ENCODE measurements at places on chromosomes 3 and 15.
A peak's percentile ranks its signal among the peaks of the same experiment; 100 is the strongest.

GRCh38 chr3:15116032-15116669, 17.2 kb upstream of the RBSN start:
- no peak for DNase-seq

- DNase-seq = no peak
Observed at GRCh38 chr3:183018421-183019192, 38.3 kb upstream of the DCUN1D1 start.

DNA sequence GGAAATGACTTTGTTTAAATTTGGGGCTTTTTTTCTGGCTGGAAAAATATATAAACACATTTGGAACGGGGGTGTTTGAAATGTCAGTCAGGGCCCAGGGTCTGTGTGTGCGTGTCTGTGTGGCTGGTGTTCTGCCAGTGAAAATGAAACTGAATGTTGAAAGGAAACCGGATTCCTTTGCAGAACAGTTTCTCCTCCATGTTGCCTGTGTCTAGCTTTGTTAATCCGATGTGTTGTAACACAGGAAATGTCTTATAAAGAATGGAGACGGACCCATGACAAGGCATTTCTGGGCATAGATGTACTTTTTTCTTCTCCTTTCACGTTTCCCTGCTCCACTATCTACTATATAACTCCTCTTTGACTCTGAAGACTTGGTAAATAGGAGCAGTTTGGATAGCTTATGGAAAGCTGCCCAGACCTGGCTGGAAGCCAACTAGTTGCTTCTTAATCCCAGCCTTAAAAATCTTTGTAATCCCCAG, 2.8 kb downstream of the SQOR start:
- peak; percentile 85 for DNase-seq

GRCh38 chr3:28934126-28934813, 346.6 kb upstream of the RBMS3 start:
- DNase-seq = no peak

DNA sequence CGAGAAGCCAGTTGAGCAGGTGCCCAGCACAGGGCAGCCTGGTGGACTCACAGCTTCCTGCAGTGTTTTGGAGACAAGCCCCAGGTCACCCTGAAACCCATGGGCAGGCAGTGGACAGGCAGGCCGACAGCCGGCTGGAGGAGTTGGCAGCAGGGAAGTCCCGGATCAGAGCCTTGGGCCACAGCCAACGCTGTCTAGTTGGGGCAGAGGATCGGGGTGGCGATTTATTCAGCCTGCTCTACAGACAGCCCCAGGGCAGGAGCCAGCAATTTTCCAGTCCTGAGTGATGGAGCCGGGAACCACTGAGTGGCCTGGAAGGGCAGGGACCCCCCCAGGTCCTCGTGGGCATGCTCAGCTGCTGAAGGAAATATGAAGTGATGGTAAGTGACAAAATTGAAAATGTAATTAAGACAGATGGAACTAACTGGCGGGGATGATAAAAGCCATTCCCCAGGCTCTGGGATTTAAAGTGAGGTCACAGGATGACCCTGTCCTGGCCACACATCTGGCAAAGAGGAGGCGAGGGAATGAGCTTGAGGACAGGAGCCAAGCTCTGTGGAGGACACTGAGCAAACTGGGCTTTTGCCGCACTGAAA, 34.4 kb upstream of the TBC1D21 start:
- peak; percentile 34 for DNase-seq

- no peak for DNase-seq
Observed at GRCh38 chr15:100596792-100597191, 5.2 kb downstream of the LINS1 start.

GRCh38 chr3:77605865-77606264, 566.0 kb downstream of the ROBO2 start:
- DNase-seq = no peak

DNA sequence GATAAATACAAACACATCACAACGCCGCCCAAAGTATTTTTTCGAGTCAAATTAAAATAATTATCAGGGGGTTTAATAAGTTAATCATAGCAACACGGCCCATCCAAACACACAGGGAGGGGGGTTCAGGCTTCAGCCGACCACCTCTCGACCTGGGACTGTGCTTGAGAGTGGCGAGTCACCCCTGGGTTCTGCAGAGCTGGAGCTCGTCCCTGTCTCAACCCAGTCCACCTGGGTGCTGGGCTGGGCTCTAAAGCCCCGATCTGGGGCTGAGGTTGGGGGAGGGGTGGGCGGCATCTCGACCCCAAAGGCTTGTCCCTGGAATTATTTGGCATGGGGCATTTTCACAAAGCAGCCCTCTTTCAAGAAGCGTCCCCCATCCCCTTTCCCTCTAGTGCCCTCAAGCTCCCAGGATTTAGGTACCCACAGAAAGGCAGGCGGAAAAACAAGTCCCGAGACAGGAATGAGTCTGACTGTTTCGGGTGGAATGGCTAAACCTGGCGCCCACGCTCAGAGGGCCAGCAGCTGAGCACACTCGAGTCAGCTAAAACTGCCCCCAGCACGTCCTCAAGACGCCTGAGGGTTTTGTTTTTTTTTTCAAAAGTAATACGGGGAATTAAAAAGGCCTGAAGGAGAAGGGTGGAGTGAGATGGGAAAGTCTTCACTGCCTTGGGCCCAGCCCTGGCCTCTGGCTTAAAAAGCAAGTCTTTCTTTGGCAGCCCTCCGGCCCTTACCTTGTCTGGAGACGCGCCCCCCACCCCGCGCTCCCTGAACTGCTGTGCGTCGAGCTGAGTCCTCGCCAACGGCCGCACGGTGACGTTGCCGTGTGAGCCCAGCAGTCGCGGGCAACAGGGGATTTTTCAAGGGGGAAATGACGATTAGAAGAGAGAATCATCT, 32.5 kb downstream of the NR2F2 start:
- DNase-seq = peak; percentile 58

DNA sequence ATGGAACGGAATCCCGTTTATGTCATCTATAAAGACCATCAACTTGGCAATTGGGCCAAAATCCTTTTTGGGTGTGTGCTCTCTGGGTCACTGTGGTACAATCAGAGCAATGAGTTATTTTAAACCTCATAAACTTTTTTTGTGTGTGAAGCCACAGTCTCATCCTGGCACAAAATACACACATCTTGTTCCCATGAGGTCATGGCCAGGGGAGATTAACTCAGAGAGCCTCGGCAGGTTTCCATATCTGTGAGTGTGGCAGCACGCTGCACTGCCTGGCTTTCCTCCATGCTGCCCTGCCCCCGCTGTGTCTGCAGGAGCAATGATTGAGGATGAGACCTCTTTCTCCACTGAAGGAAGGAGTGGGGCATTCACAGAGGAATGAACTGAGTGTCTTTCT, 54.0 kb upstream of the DLG1 start:
- peak; percentile 49 for DNase-seq

GRCh38 chr3:138398791-138399575, 35.4 kb upstream of the ESYT3 start:
- no peak for DNase-seq

DNA sequence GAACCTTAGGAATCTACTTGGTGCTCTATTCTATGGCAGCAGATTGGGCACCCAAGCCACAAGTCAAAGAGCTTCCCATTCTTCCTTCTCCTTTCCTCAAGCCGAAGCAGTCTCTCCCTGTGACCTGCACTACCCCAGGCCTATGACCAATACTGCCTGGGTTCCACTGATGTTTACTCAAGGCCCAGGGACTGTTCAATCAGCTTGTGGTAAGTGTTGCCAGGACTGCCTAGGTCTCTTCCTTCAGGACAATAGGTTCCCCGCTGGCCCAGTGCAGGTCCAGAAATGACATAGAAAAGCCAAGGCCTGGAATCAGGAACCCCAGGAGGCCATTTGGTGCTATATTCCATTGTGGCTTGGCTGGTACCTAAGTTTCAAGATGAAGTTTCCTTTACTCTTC, 397.9 kb downstream of the ZIC4 start:
- no peak for DNase-seq

GRCh38 chr3:41224120-41224806, 25.0 kb downstream of the CTNNB1 start:
- DNase-seq = peak; percentile 90

DNA sequence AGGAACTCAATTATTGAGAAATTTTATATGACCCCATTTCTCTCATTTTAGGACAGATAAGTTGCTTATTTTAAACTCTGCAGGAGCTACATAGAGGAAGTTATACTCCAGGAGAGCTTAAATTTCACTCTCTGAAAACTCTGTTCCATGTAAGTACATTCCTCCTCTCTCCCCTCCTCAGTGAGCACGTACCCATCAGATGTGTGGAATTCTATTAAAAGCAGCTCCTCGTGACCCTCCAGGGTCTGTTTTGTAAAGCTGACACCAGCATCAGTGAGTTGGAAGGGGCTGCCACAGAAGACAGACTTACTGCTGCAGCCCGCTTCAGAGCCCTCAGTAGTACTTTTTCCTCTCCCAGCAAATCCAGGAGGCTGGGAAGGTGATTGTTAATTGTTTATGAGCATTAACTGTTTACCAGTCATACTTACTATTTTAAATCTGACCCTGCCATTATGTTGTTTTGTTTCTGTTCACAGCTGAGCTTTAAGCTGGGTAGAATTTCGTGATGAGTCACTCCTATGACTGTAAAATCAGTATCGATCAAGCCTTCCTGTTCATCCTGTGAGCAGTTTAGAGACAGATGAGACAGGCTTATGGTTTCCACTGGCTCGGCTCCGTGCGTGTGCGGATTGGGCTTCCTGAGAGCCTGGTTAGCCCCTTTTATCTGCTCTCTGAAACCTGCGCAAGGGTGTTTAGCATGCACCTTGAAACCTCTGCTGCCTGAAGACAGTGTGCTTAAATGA, 20.4 kb downstream of the IGF1R start:
- no peak for DNase-seq

DNA sequence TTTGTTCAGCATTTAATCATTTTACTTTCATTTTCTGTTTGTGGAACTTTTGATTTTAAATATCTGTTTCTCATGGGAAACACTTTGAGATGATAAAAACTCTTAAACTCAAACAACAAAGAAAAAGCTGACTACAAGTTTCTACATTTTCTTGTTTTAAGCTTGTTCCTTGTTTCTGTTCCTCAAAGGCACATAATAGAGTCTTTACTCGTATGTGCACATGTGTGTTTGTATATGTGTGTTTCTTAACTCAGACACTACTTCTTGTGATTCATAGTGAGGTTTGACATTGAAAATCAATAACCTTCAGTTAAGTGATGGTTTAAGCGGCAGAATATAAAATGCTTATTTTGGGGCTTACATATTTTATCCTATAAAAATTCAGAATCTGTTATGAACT, 786.7 kb upstream of the EPHA6 start:
- DNase-seq = no peak

DNA sequence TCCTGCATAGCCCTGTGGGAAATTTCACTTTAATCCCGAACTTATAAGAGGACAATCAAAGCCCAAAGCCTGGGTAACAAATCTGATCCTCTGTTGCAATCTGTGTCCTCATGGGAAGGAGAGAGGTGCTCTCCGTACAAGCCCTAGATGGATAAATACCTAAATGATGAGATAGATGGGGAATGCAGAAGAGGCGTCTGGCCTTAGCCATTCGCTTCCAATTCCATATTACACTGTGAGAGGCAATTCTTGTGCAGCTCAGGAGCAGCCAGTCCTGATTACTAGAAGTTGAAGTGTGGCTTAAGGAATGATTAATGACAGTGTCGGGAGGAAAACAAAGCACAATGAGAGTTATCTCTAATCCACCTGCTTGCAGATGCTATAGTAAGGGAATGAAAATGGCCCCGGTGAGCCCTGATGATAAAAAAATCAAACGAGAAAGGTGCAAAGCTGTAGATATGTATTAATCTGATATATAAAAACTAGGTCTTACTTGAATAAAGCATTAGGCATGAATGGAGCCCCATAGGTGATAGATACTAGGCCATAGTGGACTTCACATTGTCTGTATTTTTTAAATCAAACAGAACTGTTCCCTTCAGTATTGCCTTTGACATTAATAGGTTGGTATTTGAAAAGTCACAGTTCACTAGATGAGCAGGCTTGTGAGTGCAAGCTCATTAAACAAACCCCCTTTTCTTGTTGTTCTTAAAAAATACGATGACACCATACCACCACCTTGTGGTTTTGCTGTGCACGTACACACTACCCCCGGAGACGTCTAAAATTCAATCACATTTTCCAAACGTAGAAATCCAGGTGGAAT, 54.2 kb upstream of the TMCO5A start:
- peak; percentile 50 for DNase-seq

- DNase-seq = no peak
Observed at GRCh38 chr3:5677555-5677954, 490.0 kb downstream of the EDEM1 start.

DNA sequence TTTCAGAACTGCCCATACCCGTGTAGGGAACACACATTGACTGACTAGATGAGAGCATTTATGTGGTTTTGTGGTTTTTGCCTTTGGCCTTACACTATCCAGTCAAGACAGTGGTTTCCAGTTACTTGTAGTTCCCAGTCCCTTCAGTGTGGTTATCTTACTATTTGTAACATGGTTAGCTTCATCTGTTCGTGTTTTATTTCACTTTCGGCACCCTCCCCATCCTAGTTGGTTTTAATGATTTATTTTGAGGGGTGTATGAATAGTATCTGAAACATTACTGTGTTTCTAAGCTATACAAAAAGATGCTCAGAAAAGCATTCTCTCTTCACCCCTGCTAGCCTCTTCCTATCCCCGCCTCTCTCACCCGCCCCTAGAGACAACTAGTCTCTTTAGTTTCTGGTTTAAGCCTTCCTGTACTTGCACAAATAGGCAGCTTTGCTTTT, 14.1 kb downstream of the LYSMD4 start:
- DNase-seq = peak; percentile 45

GRCh38 chr3:157201648-157202278, 41.8 kb upstream of the CCNL1 start:
- DNase-seq = peak; percentile 68

DNA sequence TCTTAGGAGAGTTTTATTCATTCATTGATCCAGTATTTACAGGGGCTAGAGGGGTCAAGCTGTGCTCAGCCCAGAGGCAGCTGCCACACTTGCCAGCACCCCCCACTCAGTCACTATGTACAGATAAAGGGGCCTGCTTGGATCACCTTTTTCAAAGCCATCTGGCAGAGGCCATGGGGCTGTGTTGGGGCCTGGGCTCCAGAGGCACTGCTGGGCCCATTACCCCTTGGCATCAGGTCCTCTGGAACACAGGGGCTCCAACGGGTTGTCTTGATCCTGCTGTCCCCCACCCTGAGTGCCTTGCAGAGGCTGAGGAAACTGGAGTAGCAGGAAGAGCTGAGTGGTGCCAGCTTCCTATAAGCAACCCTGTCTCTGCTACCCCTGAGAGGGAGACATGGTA, 43.9 kb downstream of the SEMA3G start:
- DNase-seq = no peak

GRCh38 chr3:73216310-73216709, 154.9 kb downstream of the EBLN2 start:
- no peak for DNase-seq

- DNase-seq = peak; percentile 67
Observed at GRCh38 chr3:170732660-170733245, 137.2 kb downstream of the RPL22L1 start.
